Hypothalamus (tissue), 51 donors: ENCODE measurements at places on chromosomes 13 and 19.

DNA sequence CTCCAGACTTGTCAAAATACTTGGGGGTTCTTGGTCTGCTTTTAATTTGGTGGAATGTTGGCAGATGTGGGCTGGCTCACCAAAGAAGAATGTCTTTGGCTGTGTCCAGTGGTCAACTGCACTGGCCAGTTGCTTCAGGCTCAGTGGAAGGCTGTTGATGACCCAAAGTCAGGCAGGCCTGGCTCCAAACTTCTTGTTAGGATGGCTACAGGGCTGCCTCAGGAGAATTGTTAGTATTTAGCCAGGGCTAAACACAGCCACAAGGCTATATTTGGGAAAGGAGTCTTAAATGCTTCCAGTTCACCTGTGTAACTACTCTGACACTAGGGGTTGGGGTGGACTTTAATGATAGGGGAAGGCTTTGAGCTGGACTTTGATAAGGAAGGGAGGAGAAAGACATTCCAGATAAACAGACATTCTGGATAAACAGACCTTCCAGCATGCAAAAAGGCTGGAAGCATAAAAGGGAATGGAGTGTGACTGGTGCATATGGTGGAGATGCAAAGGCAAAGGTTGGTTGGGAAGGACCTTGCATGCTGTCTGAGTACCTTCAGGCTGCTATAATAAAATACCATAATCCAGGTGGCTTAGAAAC is 116.8 kb downstream of the FOXO1 start:
- DNase-seq: no peak

- no peak for DNase-seq
Observed at GRCh38 chr19:41278478-41278877, 14.3 kb downstream of the HNRNPUL1 start.

DNA sequence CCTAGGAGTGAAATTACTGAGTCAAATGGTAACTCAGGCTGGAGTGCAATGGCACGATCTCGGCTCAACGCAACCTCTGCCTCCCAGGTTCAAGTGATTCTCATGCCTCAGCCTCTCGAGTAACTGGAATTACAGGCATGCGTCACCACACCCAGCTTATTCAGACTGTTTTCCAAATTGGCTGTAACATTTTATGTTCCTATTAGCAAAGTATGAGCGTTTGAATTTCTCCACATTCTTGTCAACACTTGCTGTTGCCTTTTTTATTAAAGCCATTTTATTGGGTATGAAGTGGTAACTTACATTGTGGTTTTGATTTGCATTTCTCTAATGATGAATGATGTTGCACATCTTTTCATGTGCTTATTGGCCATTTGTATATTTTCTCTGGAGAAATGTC is 7.9 kb downstream of the IPO5 start:
- no peak for DNase-seq

- DNase-seq: no peak
Observed at GRCh38 chr13:99157046-99157445, 43.6 kb upstream of the UBAC2 start.

DNA sequence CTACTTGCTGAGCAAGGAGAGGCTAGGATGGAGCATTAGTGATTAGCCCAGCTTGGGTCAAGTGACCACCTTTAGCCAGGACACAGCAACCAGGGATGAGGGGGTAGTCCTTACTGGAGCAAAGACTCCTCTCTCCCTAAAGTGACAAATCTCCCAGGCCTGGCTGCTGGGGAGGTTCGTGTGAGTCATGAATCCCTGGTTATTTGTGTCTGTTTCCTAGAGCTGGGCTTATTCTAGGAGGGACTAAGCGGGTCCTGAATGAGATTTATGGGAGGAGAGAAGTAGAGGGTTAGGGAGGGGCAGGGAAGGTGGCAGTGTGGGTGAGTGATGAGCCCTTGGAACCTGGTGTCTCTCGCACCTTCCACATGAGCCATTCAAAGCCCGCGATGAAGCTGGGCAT is 487.3 kb downstream of the TSHZ3 start:
- no peak for DNase-seq

DNA sequence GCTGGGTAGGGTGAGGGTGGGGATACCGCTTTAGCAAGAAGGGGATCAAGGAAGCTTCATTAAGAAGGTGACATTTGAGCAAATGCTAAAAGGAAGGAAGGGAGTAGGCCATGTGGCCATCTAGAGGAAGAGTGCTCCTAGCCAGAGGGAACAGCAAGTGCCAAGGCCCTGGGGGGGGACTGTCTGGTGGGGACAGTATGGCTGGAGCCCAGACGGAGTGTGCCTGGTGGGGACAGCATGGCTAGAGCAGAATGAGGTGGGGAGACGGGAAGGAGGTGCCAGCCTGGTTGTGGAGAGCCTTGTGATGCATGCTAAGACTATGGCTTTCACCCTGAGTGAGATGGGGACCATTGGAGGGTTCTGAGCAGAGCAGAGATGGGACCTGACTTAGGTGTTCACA is 2.1 kb upstream of the TGFB1 start:
- no peak for DNase-seq

DNA sequence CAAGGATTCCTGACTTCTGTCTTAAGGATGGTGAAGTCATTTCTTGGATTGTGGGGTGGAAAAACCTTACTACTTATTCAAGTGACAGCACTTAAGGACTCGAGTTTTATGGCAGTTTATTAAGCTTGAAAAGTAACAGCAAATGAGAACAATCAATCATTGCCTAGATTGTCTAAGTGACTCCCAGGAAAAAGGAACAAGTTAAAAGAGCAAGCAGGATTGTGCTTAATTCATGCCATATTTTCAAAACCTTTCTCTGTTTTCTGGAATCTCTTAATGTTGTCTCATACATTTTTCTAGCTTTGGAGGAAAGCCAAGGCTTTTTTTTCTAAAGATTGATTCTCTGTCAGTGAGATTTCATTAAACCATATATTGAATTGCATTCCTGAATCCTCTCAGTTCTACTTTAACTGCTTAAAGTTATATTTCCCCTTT is 236.2 kb upstream of the HTR2A start:
- no peak for DNase-seq

- no peak for DNase-seq
Observed at GRCh38 chr19:35248310-35249145, at the start of gene LSR. LSR (plus strand) TSS chr19:35249002; CDS start chr19:35249023, 21 bp downstream.

DNA sequence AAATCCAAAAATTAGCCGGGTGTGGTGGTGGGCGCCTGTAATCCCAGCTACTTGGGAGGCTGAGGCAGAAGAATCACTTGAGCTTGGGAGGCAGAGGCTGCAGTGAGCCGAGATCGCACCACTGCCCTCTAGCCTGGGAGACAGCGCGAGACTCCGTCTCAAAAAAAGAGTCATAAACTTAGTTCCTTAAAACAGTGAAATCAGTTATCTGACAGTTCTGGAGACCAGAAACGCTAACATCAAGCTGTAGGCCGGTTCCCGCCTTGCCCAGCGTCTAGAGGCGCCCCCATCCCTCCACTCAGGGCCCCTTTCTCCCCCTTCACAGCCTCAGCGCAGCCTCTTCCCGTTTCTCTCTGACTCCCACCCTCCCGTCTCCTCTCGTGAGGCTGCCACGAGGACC is 11.9 kb downstream of the ADAT3 start:
- DNase-seq: no peak

GRCh38 chr13:60753641-60754040 is 356.6 kb downstream of the TDRD3 start:
- DNase-seq: no peak

- no peak for DNase-seq
Observed at GRCh38 chr19:15241259-15241910, 9.1 kb upstream of the EPHX3 start.

GRCh38 chr19:41225238-41226052 is 6.4 kb downstream of the AXL start:
- no peak for DNase-seq

GRCh38 chr19:49361438-49362047 is 673 bp downstream of the TEAD2 start:
- DNase-seq: no peak

DNA sequence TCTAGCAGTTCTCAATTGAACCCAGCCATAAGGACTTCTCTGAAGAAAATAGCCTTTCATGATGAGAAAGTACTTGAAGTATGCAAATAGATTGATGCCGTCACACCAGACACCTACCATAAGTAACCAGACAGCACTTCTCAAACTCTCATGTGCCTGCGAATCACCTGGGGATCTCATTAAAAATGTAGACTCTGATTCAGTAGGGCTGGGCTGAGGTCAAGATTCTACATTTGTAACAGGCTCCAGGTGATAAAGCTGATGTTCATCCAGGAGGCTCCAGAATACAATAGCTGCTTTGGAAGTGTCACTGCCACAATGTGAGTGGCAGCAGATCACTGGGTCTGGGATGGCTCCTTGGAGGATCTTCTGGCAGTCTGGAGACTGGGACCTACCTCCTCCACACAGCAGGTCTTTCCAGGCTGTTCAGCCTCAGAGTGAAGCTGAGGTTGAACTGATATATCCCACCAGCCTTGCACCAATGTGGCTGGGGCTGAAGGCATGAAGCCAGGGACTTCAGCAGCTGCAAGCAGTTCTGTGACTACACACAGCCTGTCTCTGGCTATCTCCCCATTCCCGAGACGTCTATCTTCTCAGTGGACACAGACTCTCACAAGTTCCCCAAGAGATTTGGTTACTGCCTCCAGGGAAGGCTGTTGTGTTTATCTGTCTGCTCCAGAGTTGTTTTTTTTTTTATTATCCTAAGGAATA is 9.1 kb downstream of the MBNL2 start:
- no peak for DNase-seq

DNA sequence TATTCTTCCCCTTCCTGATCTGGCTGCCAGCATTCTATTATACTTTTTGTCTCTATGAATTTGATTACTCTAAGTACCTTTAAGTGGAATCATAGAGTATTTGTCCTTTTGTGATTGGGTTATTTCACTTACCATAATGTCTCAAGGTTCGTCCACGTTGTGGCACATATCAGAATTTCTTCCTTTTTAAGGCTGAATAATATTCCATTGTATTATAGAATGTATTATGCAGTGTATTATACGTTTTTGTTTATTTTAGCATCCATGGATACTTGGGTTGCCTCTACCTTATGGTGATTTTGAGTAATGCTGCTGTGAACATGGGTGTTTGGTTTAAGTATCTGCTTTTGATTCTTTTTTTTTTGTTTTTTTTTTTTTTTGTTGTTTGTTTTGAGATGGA is 19.3 kb downstream of the URI1 start:
- no peak for DNase-seq

- DNase-seq: no peak
Observed at GRCh38 chr13:93307651-93308050, 81.0 kb downstream of the GPC6 start.

GRCh38 chr13:87669379-87669978 is 1.7 kb upstream of the SLITRK5 start:
- no peak for DNase-seq

DNA sequence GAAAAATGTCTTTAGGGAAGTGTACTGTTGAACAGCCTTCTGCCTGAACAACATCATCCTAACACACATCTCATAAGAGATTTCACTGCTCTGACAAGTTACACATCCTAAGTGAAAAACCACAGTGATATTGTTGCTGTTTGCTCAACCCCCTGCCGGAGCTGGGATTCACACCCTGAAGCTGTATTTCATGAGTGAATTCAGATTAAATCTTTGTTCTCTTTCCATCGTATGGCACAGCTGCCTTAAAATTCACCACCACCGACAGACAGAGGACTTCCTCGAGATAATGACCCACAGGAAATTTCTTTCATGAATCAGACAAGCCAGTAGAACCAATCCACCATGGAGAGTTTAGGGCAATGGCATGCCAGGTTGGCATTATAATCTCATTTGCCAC is 280.8 kb downstream of the DCT start:
- no peak for DNase-seq

GRCh38 chr13:107329991-107330390 is 762.1 kb upstream of the ARGLU1 start:
- DNase-seq: no peak

DNA sequence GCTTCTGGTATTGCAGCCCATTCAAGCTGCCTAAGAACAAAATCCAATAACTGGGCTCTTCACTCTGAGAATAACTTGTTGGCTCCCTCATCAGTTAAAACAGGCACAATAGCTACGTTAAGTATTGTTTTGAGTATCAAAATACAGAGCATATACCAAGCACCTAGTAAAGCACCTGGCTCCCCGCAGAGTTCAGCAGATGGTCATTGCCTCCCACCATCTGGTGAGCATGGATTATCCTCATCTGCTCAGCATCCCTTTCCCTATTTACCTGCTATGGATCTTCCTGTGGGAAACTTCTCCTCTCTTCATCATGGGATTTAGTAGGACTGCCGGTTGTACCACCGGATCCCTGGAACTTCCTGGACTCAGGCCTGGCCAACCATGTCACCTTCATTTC is 199.2 kb upstream of the MAB21L1 start:
- DNase-seq: no peak

DNA sequence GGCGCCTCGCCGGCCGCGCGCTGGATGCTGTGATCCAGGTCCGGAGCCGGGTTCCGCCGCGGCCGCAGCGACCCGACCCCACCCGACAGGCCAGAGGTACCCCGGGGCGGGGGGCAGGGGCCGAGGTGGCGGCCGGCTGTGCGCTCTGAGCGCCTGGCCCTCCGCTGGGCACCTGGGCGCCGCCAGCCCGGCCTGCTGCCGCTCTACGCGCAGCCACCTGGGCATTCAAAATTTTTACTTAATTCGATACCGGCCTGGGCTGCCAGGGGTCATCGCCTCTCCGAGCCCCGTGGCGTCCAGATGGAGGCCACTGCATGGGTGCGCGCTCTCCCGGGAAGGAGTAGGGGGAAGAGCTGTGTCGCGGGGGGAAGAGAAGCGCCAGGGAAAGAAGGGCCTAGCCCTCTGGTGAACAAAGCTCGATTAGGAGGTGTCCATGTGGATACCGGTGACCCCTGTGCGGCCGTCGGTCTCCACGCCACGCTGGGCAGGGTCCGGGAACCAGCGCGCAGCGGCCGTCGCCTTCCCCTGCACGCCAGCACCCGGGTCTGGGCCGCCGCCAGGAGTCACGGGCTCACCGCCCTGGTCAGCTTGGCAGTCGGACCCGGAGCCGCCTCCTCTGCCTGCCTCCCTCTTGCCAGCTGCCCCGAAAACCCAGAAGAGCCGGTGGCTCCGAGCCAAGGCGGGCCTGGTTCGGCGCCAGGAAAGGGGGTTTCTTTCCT is 666 bp downstream of the BIVM start:
- DNase-seq: no peak

DNA sequence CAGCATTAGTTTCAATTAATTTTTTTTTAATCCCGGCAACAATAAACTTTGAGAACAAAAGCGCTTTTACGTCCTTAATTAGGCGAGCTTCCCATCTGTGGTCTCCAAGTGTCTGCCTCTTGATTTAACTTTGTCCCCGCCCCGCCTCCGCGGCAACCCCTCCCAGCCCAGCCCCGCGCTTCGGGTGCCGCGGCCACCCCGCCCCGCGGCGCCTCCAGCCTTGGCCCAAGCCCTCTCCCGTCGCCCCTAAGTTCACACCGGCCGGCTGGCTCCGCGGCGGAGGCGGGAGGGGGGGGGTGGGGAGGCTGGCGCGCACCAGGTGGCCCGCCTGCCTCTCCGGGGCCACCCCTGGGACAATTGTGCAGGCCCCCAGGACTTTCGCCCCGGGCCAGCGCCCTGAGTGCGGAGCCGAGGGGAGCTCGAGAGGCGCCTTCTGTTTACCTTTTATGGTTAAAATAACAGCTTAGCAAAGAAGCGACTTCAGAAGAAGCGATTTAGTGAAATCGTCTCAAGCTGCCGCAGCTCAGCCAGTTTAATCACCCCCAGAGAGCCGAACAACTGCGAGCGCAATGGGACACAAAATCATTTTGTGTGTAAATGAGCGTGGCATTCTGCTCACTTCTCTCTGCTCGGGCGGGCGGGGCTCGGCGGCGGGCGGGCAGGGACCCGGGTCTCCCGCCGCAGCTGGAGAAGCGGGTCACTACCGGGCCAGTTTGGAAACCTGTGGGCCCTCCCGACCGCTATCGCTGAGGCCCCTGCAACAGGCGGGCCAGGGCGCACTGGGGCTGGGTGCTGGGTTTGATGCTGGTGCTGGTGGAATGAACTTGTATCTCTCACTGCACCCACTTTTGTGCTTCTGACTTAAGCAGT is 1.4 kb downstream of the KCTD15 start:
- no peak for DNase-seq
